Hindlimb muscle (tissue), 1 donor: ENCODE measurements at places on chromosomes 7 and 10.

DNA sequence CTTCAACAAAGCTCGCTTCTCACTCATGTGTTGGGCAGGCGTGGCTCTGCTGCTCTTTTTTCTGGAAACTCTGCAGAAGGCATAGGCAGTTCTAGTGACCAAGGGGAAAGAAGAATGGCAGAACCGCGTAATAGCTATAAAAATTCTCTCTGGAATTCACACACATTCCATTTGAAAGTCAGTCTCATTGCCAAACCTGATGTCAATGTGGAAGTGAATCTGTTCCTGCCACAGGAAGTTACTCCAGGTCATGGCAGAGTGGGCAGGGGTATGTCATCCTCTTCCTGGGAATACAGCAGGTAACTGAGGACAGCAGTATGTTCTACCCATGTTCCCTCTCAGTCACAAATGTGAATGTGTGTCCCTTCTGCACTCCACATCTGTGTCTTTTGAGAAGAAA, 8.2 kb upstream of the PAXIP1 start:
- DNase-seq: no peak

DNA sequence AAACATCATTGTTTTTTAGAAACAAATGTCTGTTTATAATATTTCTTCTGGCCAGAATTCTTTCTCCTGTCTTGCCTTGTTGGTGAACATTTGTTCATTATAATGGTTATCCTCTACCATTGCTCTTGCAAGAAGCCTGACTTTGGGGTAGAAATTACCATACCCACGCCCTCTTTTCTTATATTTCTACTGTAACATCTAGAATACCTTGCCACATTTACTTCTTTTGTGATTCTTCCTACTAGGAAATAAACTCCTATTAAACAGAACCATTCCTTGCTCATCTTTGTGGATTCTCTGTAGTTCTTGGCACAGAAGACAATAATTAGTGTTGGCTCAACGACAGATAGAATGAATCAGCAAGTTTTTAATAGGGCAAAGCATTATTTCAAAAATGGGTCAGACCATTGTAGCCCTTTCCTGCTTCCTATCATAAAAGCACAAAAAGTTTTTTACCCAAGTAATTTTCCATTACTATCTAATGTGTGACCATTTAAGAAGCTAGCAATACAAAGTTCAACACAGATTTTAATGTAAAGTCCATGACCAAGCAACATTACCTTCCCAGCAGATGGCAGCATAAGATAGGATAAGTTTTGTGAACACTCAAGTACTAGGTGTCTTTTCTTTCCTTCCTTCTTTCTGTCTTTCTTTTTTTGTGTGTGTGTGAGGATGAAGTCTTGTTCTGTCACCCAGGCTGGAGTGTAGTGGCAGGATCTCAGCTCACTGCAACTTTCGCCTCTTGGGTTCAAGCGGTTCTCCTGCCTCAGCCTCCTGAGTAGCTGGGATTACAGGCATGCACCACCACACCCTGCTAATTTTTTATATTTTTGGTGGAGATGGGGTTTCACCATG, 270.4 kb downstream of the HGF start:
- DNase-seq: peak; percentile 72

DNA sequence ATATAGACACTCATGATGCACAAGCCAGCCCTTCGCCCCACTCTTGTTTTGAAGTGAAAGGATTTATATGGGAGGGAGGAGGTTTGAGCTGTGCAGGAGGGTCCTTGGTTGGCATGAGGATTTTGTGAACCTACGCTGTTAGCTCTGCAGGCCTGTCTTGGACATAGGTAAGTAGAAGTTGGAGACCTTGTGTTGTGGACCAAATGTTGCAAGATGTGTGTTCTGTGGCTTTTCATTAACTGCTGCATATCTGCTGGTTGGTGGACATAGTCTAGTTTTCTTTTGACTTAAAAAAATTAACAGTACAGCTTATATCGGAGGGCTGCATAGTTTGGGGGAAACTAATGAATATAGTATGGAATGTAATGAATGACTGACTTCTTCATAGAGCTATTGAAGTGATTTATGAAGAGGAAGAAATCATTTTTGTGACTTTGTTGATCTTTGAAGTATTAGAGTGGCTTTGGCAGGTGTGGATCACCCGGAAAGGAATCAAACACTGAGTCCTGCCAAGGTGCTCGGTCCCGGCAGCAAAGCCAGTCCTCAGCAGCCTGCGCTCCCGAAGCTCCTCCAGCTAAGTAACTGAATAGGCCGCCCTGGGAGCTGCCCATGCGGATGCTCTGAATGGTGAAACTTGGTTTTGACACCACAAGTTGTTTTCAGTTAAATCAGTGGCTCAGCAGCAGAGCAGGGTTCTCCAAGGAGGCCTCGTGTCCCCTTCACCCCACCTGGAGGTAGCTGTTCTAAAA, 3.2 kb downstream of the MGMT start:
- no peak for DNase-seq

DNA sequence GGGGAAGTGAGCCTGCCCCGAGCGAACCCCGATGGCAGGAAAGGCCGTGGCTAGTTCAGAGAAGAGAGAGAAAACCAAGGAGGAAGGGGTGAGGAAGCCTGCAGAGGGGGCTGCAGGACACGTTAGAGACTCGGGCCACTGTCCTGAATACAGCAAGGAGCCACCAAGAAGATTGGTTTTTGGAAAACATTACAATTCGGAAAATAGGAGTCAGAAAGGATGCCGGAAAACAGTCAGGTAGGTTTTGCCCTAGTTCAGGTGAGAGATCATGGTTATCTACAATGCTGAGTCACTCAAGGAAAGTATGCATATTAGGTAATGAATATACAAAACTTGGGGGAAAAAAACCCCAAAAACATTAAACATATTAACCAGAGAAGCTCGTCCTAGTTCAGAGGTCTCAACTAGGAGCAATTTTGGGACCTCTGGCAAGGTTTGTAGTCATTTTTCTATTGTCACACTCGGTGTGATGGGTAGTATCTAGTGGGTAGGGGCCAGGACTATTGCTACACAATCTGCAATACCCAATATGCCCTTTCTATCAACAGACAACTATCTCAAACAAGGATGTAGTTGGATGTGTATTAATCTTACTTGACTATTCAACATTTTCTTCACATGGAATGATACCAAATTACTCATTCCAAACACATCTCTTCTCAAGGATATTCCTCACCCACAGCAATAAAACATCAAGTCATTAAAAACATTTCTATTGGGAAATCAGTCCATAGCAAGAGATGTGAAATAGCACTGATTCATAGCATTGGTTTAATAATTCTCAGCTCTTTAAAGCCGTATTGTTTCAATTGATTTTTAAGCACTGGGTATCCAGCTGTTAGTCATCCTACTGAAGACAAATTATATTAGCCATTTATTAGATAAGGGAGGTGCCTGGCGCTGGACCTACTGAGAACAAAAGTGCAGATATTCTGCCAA, 74.4 kb upstream of the RSU1 start:
- DNase-seq: peak; percentile 80

DNA sequence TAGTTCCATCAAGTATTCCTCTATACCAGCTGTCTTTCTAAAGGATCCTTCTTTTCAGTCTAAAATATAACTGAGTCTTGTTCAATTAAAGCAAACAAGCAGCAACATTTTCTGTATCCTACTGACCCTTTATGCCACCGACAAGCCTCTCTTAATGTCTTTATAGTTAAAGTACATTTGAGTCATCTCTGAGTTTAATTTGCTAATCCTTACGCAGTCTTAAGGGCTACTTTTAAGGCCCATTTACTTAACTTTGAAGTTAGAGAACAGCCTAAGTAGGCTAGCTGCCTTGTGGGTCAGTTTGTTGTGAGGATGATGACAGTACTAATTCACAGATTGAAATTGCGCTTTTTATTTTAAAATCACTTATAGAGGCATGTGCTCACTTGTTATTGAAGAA, 265.5 kb upstream of the FERD3L start:
- DNase-seq: no peak

DNA sequence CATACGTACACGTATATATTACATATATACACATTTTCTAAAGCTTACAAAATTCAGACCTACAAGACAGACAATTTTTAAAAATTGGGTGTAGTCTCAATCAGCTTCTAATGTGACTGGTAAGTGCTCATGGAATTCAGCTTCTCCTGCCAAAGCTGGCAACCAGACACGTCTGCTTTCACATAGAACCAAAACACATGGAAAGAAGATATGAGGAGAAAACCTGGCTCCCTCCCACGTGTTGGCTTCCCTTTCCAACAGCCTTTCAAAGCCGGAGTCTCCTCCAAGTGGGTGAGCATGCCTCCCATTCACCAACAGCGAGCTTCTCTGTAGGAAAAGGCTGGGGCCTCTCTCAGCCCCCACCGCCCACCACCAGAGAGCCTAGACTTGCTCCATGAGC, 33.4 kb downstream of the CDCA7L start:
- DNase-seq: peak; percentile 19

DNA sequence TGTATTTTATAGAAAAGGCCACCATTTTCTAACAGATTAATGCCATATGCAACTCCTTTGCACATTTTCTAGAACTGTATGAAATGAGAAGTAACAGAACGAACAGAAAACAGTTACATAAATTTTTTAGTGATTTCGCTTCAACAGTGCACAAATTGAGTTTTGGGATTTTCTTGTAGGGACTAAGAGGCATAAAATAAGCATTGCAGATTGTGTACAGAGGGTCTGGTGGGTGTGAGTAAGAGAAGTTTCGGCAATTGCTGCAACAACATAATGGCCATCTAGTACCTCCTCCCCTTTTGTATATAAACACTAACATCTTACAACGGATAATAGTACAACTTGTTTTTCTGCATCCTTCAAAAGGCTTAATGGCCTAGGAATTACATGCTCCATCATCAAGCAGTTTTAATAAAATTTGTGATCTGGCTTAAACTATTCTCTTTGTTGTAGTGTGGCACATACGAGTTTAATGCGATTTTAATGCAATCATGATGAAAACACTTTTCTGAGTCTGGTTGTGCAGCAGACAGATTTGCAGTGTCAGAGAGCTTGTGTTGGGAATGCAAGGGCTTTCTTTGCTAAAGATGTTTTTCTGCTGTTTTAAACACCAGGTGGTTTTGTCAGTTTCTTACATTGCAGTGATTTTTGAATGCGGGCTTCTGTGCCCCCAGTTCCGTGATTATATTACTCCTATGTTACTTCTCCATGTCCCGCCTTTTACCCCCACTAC, 2.9 kb downstream of the GLCCI1 start:
- DNase-seq: no peak

GRCh38 chr7:18357691-18358090, 137.9 kb upstream of the HDAC9 start:
- DNase-seq: no peak

GRCh38 chr10:43931308-43931930, 282.7 kb upstream of the ZNF32 start:
- DNase-seq: no peak

- DNase-seq: no peak
These were observed 41.0 kb downstream of the KAT6B start for GRCh38 chr10:74867351-74867750.

- no peak for DNase-seq
These were observed 15.9 kb downstream of the TMEM176B start for GRCh38 chr7:150784120-150784736.

GRCh38 chr7:116167177-116167576, 43.2 kb upstream of the TES start:
- no peak for DNase-seq

DNA sequence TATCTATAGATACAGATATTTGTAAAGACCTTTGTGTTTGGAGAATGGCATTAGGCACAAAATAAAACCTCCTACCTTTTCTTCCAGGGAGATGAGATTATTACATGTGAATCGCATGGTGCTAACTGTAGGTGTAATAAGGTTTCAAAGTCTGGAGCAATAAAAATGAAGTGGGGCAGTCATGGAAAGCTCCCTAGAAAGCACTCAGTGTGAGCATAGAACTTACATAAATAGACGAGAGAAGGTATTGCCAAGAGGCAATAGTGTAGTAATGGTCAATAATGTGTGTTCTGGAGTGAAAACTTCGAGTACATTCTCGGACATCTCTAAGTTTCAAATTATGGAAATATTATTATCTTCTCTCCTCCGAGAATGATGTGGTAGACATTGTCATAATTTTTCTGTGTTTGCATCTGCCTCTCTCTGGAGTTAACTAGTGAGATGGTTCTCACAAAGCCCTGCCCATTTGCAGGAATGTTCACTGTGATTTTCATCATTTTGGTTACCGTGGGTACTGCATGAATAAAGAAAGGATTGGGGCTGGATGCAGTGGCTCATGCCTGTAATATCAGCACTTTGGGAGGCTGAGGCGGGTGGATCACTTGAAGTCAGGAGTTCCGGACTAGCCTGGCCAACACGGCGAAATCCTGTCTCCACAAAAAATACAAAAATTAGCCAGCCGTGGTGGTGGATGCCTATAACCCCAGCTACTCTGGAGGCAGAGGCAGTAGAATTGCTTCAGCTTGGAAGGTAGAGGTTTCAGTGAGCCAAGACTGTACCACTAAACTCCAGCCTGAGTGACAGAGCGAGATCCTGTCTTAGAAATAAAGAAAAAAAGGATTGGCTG, 10.6 kb downstream of the VIM start:
- no peak for DNase-seq

GRCh38 chr10:5551531-5552375, 27.0 kb downstream of the CALML3 start:
- no peak for DNase-seq

GRCh38 chr7:123645516-123645915, 10.2 kb upstream of the LMOD2 start:
- DNase-seq: no peak

DNA sequence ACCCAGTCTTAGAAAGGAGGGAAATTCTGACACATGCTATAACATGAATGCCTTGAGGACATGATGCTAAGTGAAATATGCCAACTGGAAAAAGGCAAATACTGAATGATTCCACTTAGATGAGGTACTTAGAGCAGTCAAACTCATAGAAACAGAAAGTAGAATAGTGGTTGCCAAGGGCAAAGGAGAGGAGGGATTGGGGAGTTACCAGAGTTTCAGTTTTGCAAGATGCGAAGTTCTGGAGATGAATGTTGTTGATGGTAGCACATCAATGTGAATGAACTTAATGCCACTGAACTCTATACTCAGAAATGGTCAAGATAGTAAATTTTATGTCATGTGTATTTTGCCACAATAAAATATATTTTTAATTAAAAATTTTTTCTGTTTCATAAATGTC, 38.9 kb downstream of the DRGX start:
- DNase-seq: no peak

- DNase-seq: no peak
These were observed 5.2 kb downstream of the RET start for GRCh38 chr10:43082087-43082486.

DNA sequence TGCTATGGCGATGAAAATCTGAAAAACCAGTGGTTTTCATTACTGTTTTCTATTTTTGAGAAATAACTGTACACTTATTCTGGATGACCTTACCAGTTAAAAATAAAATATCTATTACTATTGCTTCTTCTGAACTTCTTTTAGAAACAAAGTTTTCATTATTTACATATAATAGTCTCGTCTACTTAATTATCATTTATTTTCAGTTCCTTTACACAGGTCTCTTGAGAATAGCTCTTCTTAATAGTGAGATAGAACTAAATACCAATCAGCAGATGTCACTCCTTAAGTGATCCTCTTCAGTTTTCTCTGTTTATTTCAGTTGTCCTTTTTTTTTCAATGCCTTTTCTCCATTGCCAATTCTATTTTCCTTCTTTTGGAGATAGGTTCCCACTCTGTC, 4.3 kb upstream of the GLCCI1 start:
- no peak for DNase-seq

GRCh38 chr10:80173466-80173865, 31.9 kb downstream of the ANXA11 start:
- no peak for DNase-seq
